ENCODE measurements at places on chromosomes 5 and 9. TPM values are rescaled to one million over a fixed set of nuclear protein-coding genes. Genes with fewer than 3 reads are reported as not detected.

PALM2AKAP2 gene
- total RNA-seq = 0.05 TPM

GGTA1 gene
- not detected for total RNA-seq

DNA sequence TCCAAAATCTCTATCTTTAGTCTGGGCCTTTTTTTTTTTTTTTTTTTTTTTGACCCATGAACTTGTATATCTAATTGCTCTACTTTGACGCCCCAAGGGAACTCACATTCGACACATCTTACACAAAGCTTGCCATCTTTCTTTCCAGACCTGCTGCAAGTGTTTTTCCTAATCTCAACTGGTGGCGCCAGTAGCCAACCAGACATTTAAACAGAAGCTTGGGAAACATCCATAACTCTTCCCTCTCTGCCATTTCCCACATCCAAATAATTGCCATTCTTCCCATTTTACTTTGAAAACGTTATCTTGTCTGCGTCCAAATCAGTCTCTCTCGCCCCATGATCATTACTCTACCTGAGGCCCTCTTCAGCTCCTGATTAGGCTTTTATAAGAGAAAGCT lies 130.9 kb downstream of the PAPPA start:
- no peak overlapping the region for H3K4me3 ChIP-seq
- H3K27me3 ChIP-seq = no peaks in the 10 kb centered on the region
- no peaks in the 10 kb centered on the region for H3K36me3 ChIP-seq
- no peak for DNase-seq
- no peaks in the 10 kb centered on the region for H3K4me1 ChIP-seq

EGFLAM gene
- not detected for total RNA-seq

DNA sequence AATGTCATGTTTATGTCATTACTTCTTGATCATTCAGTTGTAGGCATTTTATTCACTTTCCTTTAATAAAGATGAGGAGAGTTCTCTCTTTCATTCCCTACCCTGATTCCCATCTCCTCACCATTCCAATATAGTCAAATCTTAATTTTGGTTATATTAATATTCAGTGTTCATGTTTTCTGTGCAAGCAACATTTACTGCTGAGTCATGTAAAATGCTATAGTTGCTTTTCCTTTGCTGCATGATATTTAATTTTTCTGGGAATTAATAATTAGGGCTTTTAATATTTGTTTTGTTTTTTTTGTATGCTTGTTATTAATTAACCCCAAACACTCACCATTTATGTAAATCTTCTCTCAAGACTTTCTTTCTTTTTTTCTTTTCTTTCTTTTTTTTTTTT lies 18.5 kb downstream of the POU4F3 start:
- DNase-seq = no peak
- no peak overlapping the region for H3K4me3 ChIP-seq
- no peaks in the 10 kb centered on the region for H3K4me1 ChIP-seq
- H3K36me3 ChIP-seq = no peaks in the 10 kb centered on the region
- H3K27me3 ChIP-seq = peaks cover 26% of the 10 kb centered on the region

PDE6A gene
- total RNA-seq = not detected

TMEM215 gene
- total RNA-seq = not detected

DNA sequence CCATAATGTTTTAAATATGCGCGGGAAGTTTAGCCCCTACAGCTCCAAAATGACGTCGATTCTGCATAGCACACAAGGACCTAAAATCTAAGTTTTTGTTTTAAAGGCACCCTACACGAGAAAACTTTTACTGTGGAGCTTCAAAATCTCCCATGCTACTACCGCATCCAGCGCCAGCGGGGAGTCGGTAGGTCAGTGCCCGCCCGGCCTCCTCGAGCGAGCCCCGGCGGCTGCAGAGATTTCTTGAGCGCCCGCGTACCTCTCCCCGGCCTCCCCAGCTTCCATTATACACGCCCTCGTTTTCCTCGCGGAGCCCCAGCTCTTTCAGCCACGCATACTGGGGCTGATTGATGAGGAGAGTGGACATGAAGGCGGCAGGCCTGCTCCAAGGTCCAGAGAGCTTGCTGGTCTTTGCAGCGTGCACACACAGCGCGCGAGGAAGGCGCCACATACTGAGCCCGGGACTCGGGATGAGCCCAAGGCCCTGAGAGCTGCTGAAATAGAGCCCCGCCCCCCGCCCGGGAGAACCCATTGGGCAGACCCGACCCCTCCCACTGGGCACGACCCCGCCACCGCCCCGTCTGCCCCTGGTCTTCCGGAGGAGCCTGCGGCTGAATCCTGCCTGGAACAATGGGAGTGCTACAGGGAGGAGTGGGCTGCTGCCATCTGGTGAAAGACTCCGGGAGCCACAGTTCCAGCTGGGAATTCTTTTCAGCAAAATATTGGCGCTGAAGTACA lies at the start of gene ALDH7A1:
Gene ALDH7A1, minus strand, starts transcription at position 472 of the 738 bp plus-strand sequence. Its CDS starts 21 bp downstream, at position 451.
- peak within 1 kb of the TSS; percentile 89 for H3K4me3 ChIP-seq
- peaks cover 19% of the 10 kb centered on the region for H3K4me1 ChIP-seq
- peak; percentile 40 for DNase-seq
- peaks cover 13% of the 10 kb centered on the region for H3K27me3 ChIP-seq
